ENCODE measurements at places on chromosomes 4 and X. TPM values are rescaled to one million over a fixed set of nuclear protein-coding genes. Genes with fewer than 3 reads are reported as not detected.

Gene CLNK
- total RNA-seq, result 0.32 TPM

DNA sequence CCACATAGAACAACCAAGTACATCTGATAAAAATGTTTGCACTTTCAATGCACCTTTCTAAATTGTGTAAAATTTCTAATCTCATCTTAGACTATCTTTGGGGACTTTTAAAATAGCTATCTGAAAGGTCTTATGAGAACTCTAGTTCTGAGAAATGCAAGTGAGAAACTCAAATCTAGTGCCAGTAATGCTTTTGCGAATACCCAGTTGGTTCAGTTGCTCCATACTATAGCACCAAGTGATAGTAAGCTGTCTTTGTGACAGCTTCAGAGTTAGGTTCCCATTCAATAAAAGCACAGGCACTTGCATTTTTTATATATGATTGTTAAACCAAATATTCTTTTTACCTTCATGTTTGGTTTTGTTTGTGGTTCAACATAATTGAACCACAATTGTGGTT lies 4.5 kb upstream of the ITM2A start:
- DNase-seq, result no peak

- no peak for DNase-seq
Measured at GRCh38 chrX:5752831-5753230, 475.8 kb downstream of the NLGN4X start.

- DNase-seq, result no peak
Measured at GRCh38 chr4:151429957-151430570, 21.1 kb downstream of the FHIP1A start.

DNA sequence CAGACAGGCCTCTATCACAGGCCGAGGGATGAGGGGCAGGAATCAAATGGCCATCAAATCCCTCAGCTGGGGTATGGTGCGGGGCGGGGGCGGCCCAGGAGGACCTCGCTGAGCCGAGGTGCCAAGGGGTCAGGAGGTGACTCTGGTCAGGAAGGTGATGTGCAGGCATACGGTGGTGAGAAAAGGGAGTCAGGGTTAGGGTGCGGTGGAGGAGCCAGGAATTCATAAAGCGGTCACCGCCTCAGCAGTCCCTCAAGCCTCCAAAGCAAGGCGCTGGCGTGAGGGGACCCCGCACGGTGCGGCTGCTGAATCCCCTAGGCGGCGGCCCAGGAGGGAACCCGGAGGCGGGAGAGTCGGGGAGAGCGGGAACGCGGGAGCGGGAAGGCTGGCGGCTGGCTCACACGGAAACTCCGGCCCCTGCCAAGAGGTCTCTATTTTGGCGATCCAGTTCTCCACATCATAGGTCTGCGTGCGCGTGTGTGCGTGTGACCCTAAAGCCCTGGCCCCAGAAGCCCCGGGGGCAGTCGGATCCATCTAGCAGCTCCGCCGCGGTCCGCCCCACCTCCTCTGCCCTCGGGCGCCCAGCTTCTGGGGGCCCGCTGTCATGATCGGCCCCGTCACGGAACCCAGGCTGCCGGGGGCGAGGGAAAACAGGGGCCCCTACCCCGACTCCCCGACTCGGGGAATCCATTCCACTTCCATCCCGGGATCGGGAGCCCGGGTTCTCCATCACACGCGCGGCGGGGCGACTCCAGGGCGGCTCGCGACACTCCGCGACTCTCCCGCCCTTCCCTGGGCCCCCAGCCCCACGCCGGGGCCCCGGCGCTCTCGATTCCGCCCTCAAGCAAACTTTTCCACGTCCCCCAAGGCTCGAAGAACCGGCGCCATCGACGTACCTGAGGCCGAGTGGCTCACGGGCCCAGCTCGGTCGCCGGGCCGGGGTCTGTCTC lies 593 bp downstream of the ELF4 start:
- peak; percentile 27 for DNase-seq

GRCh38 chr4:166252487-166253402 lies 379.7 kb downstream of the TLL1 start:
- DNase-seq, result no peak

DNA sequence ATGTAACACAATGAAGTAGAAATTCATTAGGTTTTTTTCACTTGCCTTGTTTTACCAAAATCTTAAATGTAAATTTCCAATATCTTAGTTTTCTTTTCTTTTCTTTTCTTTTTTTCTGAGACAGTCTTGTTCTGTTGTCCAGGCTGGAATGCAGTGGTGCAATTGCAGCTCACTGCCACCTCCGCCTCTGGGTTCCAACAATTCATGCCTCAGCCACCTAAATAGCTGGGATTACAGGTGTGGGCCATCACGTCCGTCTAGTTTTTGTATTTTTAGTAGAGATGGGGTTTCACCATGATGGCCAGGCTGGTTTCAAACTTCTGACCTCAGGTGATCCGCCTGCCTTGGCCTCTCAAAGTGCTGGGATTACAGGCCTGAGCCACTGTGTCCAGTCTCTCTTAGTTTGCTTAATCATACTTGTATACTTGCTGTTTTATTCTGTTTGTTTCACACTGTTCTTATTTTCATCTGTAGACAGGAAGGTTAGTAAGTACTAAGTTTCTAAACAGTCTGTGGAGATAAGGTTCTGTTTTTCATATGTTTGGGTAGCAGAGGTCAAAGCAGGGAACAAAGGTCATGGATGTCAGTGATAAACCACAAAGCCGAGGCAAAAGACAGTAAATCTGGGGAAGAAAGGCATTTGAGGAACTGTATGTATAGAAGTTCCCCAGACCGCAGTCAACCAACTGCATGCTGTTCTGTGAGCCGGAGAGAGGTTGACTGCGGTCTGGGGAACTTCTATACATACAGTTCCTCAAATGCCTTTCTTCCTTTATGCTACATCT lies 129.1 kb downstream of the CBR4 start:
- no peak for DNase-seq

DNA sequence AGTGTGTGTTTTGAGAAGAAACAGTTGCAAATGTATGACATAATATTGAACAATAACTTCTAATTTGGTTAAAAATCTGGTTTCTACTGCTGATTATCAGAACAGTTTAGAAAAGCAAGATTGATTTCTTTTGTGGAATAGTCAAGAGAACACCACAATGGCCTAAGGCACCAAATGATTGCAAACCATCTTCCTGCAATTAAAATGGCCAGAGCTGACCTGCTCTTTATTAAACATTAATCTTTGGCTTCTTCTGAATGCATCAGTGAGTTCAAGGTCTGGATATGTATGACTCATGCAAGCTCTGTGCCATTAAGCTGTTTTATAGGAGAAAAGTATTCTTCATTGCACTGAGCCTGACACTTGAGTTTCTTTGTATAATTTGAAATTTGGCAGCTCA lies 107.8 kb upstream of the PDHA2 start:
- DNase-seq, result no peak

Gene GYG2
- not detected for total RNA-seq

Gene UGT8
- 0.30 TPM for total RNA-seq

Gene PSAPL1
- not detected for total RNA-seq

Gene MGAT4D
- total RNA-seq, result not detected

DNA sequence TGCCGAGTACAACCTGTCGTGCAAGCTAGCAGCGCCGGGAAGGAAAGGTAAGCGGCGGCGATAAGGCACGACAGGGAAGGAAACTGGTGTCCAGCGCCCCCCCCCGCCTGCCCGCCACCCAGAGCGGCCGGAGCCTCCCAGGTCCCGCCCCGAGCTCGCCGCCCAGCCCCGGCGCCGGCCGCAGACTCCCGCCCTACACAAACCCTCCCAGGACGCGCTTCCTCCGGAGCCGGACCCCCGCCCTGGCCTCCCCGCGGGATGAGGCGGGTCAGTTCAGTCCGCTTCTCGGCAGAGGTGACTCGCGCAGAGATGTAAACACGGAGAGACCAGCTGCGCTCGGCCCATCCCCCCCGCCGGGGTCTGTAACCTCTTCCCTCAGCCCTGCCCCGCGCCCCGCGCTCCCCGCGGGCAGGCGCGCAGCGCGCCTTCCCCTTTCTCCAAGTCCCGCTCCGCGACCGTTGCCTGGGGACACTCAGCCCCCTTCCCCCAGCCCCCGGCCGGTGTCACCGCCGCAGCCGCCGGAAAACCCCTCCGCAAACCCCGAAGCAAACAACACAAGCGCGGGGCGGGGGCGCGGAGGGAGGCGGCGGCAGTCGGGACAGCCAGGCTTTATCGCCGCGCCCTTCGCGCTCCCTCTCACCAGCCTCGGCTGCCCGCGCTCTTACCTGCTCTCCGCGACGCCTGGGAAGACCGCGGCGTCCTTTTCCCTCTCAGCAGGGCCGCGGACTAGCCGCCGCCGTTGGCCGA lies 543 bp downstream of the ELF2 start:
- peak; percentile 67 for DNase-seq

Gene MTMR8
- total RNA-seq, result 6.1 TPM

Gene STK32B
- total RNA-seq, result not detected

DNA sequence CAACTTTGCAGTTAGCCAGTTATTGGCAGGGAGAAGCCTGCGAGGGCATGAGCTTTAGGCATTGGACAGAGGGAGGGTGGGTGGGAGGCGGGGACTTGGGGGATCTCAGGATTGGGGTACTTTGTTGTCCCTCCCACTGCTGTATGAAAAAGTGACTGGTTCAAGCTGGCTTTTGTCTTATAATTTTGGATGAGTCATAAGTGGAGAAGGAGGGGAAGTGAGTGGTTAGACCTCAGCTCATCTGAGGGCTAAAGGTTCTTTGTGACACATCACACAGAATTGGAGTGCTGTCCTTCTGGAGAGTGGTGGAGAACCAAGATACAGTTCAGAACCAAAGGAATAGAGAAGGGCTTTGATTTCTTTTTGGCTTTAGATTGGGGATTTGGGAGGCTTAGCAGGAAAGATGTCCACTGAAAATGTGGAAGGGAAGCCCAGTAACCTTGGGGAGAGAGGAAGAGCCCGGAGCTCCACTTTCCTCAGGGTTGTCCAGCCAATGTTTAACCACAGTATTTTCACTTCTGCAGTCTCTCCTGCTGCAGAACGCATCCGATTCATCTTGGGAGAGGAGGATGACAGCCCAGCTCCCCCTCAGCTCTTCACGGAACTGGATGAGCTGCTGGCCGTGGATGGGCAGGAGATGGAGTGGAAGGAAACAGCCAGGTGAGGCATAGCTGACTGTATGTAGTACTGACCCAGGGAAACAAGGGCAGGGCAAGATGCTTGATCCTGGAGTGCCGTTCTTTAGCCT lies at the start of gene SLC4A4:
Gene SLC4A4, plus strand, starts transcription at position 175 of the 748 bp plus-strand sequence.
- no peak for DNase-seq

DNA sequence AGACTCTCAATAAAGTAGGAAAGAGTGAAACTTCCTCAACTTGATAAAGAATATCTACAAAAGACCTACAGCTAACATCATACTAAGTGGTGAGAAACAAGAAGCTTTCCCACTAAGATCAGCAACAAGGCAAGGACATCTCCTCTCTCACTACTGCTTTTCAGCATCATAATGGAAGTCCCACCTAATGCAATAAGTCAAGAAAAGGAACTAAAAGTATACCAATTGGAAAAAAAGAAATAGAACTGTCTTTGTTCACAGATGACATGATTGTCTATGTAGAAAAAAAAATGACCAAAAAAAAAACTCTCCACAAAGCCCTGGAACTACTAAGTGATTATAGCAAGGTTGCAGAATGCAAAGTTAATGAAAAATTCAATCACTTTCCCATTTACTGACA lies 25.1 kb upstream of the SH3RF1 start:
- no peak for DNase-seq

GRCh38 chrX:10288373-10288975 lies 131.7 kb downstream of the CLCN4 start:
- no peak for DNase-seq

Gene CCSER1
- 0.42 TPM for total RNA-seq

- DNase-seq, result no peak
Measured at GRCh38 chr4:134533068-134533467, 331.5 kb upstream of the PABPC4L start.

Gene PAGE1
- not detected for total RNA-seq

DNA sequence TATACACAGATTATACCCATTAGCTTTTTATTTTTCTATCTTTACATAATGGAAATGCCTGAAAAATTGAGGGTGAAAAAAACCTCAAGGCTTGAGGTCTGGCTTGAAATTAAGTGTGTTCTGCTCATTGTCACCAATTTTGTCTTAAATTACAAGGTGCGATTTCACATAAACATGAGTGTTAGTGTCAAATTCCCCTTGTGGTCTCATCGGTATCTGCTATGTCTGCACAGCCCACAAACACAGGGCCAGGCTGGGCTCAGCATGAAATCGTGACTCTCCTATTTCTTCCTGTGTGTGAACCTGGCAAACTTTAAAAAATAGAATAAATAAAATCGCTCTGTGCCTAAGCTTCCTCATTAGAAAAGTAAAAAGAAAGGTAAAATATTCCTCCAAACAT lies 109.1 kb downstream of the CRLF2 start:
- DNase-seq, result no peak

DNA sequence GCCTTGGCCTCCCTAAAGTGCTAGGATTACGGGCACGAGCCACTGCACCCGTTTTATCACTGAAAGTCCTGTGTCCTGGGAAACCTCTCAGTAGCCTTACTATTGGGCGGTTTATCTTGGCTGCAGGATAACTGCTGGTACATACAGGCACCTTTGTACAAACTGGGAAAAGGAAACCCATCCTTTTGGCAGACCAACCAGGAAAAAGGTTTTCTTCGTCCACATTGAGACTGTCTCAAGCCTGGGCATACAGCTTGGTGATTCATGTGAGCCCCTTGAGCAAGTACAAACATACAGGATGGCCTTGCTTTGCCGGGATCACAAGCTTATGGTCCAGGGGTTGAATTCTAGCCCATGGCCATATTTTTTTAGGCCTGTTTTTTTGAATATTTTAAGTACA lies 32.8 kb downstream of the RWDD4 start:
- no peak for DNase-seq

Gene SPCS3
- 166 TPM for total RNA-seq

- no peak for DNase-seq
Measured at GRCh38 chr4:73589261-73589847, 30.9 kb downstream of the RASSF6 start.

DNA sequence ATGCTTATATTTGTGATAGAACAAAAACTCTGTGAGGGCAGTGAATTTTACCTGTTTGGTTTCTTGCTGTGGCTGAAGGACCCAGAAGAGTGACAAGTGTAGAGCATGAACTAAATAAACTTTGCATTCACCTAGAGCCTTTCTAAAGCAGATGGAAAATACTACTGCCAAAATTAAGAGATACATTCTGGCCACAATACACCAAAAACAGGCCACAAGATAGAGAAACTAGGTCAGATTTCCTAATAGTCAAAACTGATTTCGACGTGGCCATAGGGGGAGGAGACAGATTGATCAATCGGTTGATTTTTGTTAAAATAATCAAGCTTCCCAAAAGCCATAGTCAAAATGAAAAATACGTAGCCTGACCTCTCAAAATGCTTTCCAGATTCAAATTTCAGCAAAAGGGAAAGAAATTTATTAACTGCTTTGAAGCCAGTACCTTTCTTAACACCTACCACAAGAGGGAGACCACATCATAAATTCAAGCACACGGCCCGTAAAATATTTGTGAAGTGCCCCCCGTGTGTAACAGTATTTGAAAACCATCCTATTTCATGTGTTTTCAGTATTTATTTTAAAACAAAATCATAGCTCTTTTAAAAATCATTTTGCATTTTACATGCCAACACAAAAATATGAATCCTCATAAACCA lies 132.4 kb downstream of the CORIN start:
- DNase-seq, result no peak

- DNase-seq, result no peak
Measured at GRCh38 chr4:88320224-88320779, 35.9 kb upstream of the PPM1K start.
